ENCODE measurements at places on chromosomes 2 and 18.

DNA sequence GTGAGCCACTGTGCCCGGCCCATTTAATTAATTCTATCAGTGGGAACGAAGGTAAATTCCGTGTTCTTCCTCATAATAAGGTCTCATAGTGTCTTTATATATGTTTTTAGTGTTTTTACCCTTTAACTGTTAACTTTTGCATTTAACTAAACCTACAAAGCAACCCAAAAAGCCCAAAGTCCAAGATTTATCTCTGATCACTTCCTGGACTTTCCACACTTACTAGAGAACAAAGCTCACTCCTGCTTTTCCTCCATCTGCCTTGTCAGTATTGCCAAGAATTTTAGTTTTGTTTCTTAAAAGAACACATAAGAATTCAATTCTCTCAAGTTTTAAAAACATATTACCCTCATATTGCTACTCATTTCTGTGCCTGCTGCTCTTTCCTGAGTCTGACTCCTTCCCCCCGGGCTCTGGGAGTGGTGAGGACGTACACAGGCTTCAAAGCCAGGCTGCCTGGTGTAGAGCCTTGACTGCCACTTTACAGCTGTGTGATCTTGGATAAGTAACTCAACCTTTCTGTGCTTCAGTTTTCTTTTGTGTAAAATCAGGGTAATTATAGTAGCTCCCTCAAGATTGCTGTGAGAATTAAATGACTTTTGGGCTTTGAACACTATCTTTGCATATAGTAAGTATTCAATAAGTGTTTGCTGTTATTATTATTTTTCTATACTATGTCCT lies 24.9 kb upstream of the GPR155 start:
- no peak for DNase-seq

DNA sequence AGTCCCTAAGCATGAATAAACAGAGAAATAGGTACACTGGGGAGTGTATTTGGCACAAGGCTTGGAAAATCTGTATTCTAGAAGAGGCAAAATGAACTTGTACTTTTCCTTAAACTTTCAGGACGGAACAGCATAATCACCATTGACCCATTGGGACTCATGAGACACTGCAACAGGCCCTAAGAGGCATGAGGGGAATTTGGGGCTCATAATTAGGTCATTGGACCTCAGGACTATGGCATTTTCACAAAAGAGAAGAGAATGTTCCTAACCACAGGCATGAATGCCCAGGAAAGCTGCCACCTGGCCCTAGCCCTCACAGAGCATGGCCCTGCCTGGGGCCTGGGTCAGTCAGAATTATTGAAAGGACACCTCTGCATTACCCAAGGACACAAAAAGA lies 67.9 kb upstream of the PIK3C3 start:
- DNase-seq, result no peak

- DNase-seq, result no peak
These were observed 64.8 kb downstream of the ARHGAP25 start for GRCh38 chr2:68799140-68800026.

- no peak for DNase-seq
These were observed 37.1 kb upstream of the CCDC93 start for GRCh38 chr2:118050974-118051373.

GRCh38 chr2:66555501-66556324 lies 120.8 kb downstream of the MEIS1 start:
- DNase-seq, result no peak

DNA sequence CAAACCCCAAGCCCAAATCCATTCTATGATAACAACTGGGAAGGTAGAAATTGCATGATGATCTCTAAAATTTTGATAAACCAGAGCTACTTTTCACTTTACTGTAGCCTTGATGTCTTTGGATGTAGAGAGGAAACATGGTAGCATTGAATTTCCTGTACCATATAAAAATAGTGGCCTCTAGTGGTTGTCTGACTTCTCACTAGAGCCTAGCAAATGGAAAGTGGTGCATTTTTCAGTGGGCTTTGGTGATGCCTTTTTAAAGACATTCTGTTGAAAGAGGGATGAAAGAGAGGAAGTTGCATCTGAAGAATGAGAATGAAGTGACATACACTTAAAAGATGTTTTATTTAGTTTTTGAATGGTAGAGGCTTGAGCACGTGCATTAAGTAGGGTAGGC lies 662.2 kb downstream of the XIRP2 start:
- no peak for DNase-seq

DNA sequence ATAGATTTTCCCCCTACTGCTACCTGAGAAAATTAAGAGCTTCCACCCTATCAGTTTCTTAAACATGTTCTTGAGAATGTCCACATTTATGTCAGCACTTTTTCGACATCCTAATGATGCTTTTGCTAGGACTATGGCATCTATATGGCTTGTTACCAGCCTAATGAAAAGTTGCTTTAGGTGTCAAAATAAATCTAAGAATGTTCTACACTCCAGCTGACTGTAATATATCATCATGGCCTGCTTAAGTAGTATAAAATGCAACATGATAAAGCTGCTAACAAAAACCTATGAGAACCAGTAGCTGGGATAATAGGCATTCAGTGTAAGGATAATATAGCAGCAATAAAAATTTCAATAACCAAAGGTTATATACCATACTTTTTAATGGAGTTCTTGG lies 1983.5 kb upstream of the CELF4 start:
- DNase-seq, result no peak

- no peak for DNase-seq
These were observed 251.2 kb upstream of the PARD3B start for GRCh38 chr2:204293884-204294747.

DNA sequence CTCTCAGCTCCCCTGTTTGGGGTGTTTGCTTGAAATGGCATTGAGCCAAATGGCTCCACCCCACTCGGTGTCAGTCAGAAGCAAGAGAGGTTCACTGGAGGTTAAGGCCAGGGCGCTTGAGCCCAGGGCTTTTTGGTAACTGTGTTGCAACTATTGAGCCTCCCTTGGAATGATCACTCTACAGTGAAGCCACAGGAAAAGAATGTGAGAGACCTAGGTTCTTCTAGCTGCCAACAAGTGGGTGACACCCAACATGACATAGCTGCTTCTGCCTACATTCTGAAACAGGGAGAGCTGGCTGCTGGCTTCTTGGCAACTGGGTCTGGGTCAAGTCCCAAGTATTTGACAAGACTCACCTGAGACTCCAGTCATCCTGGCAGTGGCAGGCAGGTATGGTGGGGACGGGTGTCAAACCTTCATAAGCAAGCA lies 7.1 kb upstream of the GRHL1 start:
- no peak for DNase-seq

DNA sequence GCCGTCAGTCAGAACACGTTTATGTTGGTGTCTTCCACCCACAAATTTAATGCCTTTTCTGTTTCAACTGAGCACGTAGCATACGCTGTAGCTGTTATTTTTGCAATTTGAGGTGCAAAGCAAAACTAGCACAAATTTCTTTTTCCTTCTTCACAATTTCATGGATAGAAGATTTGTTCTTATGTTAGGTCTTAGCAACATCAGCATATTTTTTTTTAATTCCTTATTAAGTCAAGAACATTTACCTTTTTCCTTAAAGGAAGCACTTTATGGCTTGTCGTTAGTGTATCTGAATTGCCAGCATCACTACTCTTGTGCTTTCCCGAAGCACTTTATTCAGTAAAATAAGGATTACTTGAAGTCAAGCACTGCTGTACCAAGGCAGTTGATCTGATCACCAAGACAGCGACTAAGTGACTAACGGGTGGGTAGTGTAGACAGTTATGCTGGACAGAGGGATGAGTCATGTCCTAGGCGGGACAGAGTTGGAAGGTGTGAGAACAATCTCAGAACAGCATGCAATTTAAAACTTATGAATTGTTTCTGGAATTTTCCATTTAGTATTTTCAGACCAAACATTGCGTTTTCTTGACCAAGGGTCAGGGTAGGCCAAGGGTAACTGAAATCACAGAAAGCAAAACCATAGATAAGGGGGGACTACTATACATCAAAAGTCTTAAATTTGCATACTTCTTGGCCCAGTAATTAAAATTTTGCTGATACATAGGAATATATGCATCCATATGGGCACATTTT lies 13.3 kb downstream of the BABAM2 start:
- DNase-seq, result no peak

DNA sequence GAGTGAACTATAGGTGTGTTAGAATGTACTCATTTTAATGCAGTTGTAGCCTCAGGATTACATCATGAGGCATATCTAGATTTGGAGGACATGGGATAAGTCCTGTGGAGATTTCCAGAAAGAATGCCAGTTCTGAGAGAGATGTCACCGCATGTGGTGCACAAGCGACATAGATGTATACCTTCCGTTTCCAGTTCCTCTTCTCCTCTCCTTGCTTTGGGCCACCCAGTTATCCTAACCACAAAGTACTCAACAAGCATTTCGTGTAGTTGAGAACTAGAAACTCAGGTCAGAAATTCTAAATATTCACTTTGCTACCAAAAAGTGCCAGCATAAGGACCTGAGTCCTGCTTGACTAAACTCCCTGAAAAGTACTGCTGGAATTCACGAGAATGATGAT lies 66.5 kb downstream of the KCTD18 start:
- DNase-seq, result no peak

DNA sequence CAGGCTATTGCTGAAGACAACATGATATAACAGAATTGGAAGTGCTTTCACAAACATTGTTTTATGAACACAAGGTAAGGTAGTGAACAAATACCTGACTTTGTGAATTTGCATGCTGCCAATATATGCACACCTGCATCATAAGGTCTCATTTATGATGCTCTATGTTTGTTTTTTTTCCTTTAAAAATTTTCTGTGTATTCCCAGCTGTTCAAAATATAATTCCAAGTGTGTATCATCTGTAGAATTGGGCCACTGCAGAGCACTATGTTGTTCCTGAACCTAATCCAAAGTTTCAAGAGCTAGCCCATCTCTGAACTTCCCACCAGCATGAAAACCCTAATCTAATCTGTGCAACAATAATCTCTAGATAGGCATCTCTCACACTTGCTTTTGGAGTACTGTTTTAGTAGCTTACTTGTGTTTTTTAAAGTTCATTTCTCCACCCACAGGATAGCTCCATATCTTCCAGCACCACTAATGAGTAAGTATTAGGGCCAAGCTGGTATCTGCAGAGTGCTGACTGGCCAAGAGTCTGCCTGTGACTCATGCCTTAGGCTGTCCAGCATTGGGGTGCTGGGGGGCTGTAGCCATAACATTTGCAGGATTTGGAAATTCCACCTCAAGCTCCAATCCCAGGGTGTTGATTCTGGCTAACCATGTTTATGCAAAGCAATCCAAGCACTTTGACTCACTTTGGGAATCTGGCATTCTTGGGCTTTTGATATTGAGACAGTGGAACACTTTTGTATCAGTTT lies 208.2 kb upstream of the REV1 start:
- DNase-seq, result no peak

GRCh38 chr2:230924470-230925341 lies at the start of gene GPR55:
Gene GPR55 (minus strand): TSS chr2:230925242. CDS start chr2:230910962, 14,280 bp downstream.
- no peak for DNase-seq

DNA sequence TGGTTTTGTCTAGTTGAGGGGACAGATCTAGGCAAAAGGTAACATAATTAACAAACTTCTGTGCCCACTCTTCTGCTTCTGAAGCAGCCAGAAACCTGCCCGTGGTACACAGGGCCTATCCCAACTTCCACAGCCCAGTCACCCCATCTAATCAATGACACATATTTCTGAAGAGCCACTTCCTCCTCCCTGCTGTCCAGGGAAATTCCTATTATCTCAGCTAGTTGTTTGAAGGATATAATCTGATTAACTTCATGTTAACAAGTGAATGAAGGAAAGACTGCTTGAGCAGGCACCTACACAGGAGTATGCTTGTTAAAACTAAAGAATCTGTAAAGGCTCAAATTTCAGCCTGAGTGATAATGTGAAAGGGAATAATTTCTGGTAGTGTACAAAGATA lies 61.4 kb downstream of the CCDC148 start:
- no peak for DNase-seq

DNA sequence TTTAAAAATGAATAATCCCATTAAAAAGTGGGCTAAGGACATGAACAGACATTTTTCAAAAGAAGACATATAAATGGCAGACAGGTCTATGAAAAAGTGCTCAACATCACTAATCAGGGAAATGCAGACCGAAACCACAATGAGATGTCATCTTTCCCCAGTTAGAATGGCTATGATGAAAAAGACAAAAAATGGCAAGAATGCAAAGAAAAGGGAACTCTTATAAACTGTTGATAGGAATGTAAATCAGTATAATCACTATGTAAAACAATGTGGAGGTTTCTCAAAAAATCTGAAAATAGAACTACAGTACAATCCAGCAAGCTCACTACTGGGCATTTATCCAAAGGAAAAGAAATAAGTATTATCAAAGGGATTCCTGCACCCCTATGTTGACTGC lies 169.2 kb downstream of the METTL4 start:
- DNase-seq, result no peak

DNA sequence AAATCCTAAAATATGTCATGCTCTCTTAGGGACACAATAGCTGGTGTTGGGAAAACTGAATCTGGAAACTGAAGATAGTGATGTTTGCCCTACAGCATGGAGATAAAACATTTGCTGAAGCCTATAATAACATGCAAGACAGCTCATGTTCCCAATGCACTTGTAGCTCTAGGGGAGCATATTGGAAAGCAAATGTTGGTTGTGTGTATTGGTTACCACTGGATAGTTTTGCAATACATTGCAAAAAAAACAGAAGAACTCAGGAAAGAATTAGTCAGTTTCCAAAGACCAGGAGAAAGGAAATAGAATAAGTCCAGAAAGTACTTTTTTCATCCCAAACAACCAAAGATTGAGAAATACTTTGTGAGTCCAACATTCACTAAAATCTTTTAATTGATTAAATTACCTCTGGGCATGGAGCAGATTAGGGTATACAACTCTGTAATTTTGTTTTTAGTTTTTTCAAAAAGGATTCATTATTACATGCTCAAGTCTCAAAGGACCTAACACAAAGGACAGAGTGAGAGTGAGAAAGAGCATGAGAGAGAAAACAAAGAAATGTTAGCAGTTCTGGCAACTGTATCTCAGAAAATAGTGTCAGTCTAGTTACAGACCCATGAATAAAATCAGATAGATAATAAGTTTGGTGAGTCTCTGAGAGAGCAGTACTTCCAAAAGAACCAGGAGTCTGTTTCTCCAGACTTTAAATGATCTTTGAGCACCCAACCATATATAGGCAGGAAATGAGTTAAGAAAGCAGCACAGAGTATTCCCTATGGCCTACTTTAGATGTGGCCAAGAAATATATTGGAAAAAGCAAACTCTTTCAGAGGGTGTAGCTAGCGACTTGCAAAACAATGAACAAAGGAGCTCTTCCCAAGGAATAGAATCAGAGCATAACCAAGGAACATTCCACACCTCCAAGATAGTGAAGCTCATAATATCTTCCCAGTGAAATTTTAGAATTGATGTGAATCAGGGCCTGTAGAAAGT lies 36.6 kb upstream of the COL3A1 start:
- no peak for DNase-seq

GRCh38 chr2:15914596-15915385 lies 25.6 kb upstream of the MYCN start:
- peak; percentile 72 for DNase-seq

GRCh38 chr2:71865391-71865965 lies 282.2 kb downstream of the CYP26B1 start:
- no peak for DNase-seq

GRCh38 chr18:21449367-21450290 lies 150.9 kb downstream of the ESCO1 start:
- no peak for DNase-seq

Data from left hindlimb (tissue), 1 donor.